Substantia nigra (tissue), 51 donors: ENCODE measurements at places on chromosomes 11 and 22.
A peak's percentile ranks its signal among the peaks of the same experiment; 100 is the strongest.

- no peak for DNase-seq
These were observed 4.9 kb downstream of the ZFTA start for GRCh38 chr11:63763496-63764339.

DNA sequence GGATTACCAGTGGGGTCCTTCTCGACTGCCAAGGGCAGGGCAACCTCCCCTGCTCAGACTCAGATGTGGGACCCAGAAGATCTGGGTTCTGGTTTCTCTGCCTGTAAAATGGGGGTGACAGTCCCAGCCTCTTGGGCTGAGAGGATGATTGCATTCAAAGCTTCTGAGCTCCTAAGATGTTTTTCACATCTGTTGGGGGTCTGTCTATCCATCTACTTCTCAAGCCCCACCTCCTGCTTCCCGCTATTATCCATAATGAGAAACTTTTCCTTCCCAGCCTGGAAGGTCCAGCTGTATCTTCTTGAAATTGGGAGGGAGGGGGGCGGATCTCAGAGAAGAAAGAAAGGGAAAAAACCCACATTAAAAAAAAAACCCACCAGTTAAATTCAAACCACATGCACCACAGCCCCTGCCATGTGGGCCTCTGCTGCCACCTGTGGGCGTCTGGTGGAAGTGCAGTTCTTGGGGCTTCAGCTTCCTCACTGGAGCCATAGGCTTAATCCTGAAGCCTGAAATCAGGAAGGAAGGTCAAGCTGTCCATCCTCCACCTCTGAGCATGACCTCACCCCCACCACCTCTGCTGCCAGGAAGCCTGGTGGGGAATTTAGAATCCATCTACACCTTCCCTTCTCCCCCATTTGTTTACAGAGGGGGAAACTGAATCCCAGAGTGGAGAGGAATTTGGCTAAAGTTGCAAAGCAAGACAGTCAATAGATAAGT, 27.3 kb downstream of the ARHGEF17 start:
- peak; percentile 50 for DNase-seq

- DNase-seq = peak; percentile 75
These were observed 10.4 kb downstream of the CHRDL2 start for GRCh38 chr11:74720596-74721478.

- DNase-seq = no peak
These were observed 3.8 kb upstream of the RFPL2 start for GRCh38 chr22:32208681-32209080.

DNA sequence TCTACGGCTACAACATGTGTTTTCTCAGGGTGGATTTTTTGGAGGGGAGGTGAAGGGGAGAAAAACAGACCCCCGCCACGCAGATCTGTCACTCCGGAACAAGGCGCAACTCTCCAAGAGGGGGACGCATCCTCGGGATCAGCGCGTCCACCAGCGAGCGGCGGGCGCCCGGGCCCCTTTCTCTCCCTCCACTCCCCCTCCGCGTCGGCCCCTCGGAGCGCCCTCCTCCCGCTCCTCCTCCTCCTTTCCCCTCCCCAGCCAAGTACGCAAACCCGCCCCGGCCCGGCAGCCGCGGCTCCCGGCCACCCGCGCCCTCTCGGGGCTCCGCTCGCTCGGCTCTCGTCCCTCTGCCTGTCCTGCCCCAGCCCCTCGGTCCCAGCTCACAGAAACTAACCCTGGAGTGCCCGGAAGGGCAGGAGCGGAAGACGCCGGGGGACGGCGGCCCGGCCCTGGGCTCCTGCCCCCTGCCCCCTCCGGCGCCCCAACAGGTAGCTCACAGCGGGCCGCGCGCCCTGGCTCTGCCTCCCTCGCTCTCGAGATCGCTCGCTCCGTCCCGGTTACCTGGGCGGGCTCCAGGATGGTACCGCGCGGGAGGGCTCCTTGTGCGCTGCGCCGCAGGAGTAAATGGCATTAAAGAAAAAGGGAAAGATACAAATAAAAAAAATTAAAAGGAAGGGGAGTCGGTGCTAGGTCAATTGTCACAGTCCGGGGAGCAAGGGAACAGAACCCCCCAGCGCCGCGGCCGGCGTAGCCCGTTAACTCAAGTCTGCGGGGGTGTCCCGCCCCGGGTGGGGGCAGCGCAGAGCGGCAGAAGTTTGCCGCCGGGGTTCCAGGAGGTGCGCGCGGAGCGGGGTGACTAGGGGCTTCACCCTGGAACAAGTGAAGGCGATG, 131.4 kb upstream of the C11orf58 start:
- no peak for DNase-seq

GRCh38 chr11:70156291-70157037, 46.6 kb upstream of the FADD start:
- no peak for DNase-seq

DNA sequence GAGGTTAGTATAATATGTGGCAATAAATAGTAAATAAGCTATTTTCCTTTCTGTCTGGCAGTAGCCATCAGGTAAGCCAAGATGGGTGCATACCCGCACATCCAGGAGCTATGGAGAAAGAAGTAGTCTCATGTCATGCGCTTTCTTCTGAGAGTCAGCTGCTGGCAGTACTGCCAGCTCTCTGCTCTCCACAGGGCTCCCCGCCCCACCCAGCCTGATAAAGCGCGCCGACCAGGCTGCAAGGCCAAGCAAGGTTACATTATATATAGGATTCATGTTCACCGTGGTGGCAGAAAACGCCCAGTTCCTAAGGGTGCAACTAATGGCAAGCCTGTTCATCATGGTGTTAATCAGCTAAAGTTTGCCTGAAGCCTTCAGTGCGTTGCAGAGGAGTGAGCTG, 126.2 kb downstream of the ATG16L2 start:
- no peak for DNase-seq

GRCh38 chr11:9092853-9093778, 1.7 kb upstream of the SCUBE2 start:
- DNase-seq = no peak

DNA sequence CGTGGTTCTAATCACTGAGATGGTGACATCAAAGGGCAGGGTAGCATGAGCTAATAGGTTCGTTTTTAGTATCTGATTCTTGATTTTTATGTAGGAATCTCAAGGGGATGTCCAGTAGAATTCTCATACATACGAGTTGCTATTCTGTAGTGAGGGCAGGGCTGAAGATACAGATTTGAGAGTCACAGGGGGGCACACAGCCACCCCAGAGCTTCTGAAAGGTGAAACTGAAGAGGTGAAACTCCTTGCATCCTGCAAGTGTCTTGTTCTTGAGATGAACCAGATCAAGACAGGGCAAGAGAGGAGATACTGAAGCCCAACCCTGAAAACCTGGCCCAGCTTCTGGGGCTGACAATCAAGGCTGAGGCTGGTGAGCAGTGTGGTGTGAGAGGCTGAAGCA, 35.6 kb upstream of the TMEM123 start:
- no peak for DNase-seq

- no peak for DNase-seq
These were observed 1.5 kb downstream of the ACY3 start for GRCh38 chr11:67648796-67649613.

DNA sequence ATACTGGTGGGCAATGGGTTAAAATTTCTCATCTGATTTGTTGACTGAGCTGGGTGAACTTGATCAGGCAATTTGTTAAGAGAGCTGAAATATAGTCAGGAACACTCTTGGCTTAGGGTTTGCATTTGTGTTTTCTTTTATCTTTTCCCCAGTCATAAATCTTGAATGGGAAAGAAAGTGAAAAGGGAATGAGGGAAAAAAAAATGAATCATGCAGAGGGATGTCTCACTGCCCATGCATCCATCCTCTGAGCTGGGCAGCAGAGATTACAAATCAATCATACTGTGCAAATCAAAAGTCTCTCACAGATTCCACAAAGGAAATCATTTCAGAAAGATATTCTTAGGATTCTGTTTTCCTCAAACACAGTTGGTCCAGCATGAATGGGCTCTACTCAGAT, 174.2 kb upstream of the MPPED2 start:
- no peak for DNase-seq

- DNase-seq = no peak
These were observed 20.2 kb downstream of the MMP27 start for GRCh38 chr11:102685338-102685737.

DNA sequence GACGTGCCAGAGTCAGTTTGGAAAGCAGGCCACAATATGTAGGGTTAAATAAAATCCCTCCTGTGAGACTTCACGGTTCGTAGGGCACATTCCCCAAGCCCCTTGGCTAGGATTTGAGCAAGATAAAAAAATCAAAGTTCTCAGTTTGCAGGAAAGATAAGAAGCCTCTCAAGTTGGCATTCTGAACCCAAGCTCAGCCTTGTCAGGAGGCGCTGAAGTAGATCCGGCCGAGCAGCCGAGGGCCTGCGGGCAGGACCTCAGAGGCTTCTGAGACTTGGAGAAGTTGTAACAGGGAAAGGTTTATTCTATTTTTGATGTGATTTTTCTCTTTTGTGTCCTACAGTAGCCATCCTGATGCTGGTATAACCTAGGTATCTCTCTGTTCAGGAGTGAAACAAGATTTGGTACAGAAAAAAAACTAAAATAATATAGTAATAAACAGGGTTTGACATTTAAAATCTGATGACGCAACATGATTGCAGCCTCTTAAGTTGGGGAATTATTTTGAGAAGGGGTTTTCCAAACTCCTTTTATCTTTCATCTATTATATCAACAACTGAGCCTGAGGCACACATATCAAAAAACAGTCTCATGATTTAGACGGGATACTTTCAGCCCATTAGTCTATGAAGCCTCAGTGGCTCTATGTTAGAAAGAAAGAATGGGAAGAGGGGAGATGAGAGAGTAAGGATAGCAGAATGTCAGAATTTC, 10.1 kb downstream of the PATE2 start:
- no peak for DNase-seq

DNA sequence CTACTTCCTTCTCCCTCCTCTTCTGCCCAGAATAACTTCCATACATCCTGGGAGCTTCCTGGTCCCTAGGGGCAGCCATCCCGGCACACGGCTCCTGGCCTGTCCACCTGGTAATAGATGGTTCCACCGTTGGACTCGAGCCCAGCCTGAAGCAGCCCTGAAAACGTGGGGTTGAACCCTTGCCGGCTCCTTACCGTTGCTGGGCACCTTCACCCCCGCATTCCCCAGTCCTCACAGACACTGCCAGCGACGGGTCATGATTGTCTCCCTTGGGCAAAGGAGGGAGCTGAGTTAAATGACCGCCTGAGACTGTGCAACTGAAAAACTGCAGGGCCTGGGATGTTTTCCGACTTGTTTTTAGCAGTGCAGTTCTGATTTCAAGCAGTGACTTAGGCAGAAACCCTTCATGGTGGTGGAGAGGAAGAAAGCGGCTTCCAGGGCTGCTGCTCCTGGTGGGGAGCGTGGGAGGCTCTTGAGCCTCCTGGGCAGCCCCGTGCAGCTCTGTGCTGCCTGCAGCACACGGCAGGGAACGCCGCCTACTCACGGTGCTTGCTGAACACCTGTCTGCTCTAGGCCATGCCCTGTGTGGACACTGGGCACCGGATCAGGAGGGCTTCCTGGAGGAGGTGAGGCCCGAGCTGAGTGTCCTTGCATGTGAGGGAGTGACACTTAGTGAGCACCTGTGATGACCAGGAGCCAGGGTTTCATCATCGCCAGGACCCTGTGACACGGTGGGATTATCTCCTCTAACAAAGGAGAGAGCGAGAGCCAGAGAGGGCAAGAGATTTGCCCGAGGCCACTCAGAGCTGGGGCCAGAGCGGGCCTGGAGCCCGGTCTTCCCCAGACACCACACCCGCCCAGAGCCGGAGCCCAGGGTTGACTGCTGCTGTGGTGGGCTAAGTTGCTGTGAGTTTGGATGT, 77.4 kb downstream of the FBLN1 start:
- DNase-seq = no peak

GRCh38 chr11:75795276-75796090, 19.5 kb upstream of the UVRAG start:
- no peak for DNase-seq

GRCh38 chr11:11481371-11481770, 128.3 kb upstream of the CSNK2A3 start:
- no peak for DNase-seq

DNA sequence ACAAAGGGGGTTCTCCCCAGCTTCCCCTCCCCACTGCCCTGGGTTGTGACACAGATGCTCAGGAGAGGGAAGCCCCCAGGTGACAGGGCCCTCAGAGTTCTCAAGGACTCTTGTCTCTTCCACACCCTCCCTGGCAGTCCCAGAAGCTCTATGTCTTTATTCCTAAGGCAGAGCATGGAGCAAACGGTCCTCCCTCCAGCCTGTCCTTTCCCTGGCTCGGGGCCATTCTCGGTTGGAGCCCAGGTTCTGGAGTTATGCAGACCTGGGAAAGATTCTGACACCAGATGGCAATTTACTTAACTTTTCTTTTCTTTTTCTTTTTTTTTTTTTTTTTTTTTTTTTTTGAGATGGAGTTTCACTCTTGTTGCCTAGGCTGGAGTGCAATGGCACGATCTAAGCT, 186.6 kb downstream of the CEP164 start:
- no peak for DNase-seq

DNA sequence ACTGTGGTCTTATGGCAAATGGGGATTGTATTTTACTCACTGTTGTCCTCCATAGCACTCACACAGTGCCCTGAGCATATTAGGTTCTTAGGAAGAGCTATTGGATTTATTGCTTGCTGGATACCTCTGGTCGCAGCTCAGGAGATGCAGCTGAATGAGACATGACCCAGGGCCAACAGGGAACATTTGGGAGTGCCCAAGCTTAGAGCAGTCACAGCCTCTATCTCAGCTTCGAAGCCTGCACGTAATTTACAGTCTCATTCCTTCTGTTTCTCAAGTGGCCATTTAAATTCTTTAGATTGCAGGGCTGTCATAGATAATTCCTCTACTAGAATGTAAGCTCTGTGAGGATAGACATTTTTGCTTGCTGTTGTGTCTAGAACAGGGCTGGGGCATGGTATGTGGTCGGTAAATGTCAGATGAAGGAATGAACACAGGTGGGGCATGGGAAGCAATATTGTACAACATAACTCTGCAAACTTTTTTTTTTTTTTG, 192.8 kb downstream of the GRIK4 start:
- DNase-seq = no peak
